ENCODE measurements at places on chromosomes 3 and 15.

GRCh38 chr3:23246651-23247050 lies 43.5 kb downstream of the UBE2E2 start:
- DNase-seq, result no peak

DNA sequence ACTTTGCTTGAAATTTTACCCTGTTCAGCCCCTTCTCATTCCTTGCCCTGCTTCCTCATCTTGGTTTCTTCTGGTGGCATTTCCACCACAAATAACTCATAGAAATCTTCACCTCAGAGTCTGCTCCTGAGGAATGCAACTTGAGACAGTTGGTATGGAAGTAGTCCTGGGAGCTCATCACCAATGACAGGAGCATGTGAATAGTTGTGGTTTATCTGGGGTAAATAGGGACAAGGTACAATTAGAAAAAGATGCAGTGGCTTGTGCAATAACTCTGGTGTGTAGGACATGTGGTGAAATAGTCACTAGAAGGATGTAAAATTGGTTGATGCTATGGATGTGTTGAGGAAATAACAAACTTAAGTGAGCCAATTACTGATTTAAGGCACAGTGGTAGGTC lies 72.7 kb upstream of the CHRNA7 start:
- DNase-seq, result no peak

GRCh38 chr15:99050328-99050980 lies 42.9 kb upstream of the PGPEP1L start:
- no peak for DNase-seq

- DNase-seq, result no peak
Observed at GRCh38 chr3:129673012-129673411, 66.5 kb upstream of the PLXND1 start.

- DNase-seq, result no peak
Observed at GRCh38 chr3:184748219-184749135, 36.6 kb upstream of the MAGEF1 start.

GRCh38 chr3:38165722-38166387 lies 518 bp downstream of the OXSR1 start:
- no peak for DNase-seq

GRCh38 chr3:187975561-187976364 lies 178.2 kb upstream of the LPP start:
- no peak for DNase-seq

DNA sequence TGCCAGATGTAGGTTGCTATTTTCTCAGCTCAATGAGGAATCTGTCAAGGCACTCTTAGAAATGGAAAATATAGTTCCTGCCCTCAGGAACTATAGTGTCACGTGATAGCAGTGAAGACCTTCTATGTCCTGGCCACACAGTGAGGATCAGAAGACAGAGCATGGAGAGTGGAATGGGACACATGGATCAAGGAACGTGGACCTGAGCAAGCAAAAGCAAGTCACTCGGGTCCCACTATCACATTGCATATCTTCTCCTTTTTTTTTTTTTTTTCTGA lies 21.2 kb downstream of the SMAD3 start:
- no peak for DNase-seq

DNA sequence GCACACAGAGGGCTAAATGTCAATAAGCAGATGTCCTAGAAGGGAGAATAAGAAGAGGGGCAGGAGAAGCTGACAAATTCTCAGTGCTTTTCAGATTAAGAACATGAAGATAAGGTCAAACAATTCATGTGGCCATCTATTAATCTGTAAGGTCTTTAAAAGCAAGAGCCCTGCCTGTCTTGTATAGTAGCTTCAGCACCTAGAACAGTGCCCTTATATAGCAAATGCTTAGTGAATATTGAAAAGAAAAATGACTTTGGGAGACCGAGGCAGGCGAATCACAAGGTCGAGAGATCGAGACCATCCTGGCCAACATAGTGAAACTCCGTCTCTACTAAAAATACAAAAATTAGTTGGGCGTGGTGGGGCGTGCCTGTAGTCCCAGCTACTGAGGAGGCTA lies 18.1 kb downstream of the SNTN start:
- DNase-seq, result no peak

DNA sequence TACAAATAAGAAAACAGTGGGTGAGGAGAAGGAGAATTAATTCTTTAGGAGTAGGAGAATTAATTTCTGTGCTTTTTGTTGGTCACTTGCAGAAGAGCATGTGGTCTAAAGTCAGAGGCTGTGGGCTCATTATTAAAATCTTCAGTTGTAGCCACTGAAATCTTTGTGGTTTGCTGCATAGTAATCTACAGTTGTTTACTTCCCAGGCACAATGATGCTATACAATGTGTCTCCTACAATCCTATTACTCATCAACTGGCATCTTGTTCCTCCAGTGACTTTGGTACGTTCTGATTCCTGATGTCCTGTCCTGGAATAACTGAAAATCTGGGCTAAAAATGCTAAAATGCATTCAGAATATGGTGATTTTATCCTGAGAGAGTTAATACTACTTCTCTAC lies 21.0 kb downstream of the IFT122 start:
- no peak for DNase-seq
